ENCODE measurements at places on chromosomes 6 and 20. TPM values are rescaled to one million over a fixed set of nuclear protein-coding genes. Genes with fewer than 3 reads are reported as not detected.

Gene ZMYND8
- total RNA-seq: 7.4 TPM

Gene AGER
- total RNA-seq: 0.50 TPM

Gene YTHDF1
- 12.8 TPM for total RNA-seq

Gene TCF21
- 8.2 TPM for total RNA-seq

Gene HLA-DMB
- 0.83 TPM for total RNA-seq

Gene TOX2
- total RNA-seq: 4.4 TPM

All from fibroblast of lung (primary cell).